Activated CD4-positive, alpha-beta T cell treated with anti-CD3 and anti-CD28 coated beads, Interleukin-10, Interleukin-2, amounts not matched to agents 100 ng/mL and 50 ng/mL, durations not matched to agents 16 hours and 8 hours (primary cell): ENCODE measurements at places on chromosomes 13 and 19.

GRCh38 chr13:110297011-110297410, 9.9 kb downstream of the COL4A1 start:
- no peak for DNase-seq

- no peak for DNase-seq
Observed at GRCh38 chr13:66162470-66162869, 1067.7 kb downstream of the PCDH9 start.

GRCh38 chr13:32261567-32261966, 53.6 kb downstream of the ZAR1L start:
- no peak for DNase-seq

- DNase-seq: no peak
Observed at GRCh38 chr19:56091066-56091490, 30.0 kb downstream of the ZNF787 start.

DNA sequence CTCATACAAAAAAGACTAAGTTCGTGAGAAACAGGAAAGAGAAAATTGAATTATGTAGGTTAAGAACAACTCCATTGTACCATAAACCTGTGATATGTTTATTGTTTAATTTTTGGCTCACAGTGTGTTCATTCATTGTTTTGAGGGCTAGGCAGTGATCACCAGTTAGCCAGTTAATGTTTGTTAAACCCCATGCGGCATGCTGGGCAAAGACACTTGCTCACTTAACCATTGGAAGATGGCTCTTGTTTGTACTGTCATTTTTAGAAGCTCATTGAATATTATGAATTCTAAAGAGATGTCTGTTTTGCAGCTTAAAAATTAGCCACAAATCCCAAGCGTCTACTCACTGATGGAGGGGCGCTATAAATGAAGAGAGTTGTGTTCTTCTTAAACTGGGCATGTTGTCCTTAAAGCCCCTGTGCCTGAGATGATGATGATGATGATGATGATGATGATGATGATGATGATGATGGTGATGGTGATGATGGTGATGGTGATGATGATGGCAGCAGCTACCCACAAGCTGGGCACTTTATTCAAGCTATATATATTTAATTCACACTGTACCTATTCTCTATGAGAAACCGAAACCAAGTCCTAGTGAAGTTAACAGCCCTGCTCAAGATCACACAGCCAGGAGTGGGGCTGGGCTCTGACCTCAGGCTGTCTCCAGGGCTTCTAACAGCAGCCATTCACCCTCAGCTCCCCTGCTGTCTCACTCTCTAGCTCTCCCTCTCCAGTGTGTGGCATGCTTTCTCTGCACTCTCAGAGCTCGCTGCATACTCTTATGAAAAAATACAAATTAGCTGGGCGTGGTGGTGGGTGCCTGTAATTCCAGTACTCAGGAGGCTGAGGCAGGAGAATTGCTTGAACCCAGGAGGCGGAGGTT, 169.1 kb downstream of the SHISA2 start:
- DNase-seq: no peak

DNA sequence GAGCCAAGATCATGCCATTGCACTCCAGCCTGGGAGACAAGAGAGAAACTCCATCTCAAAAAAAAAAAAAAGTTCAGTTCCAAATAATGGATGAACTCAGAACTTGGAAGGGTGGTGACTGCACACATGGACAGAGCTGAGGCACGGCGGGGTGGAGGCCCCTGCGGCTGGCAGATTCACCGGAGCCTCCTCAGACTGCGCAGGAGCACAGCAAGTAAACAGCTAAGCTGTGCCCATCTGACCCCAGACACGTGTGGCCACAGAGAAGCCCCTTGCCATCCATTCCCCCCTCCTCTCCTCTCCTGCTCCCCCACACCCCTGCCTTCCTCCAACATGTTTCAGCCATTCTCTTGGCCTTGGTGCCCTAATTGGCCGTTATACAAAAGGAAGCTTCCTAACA, 15.6 kb upstream of the PROZ start:
- no peak for DNase-seq

GRCh38 chr19:34171877-34172660, at the start of gene LSM14A:
LSM14A (plus strand) TSS chr19:34172504; CDS start chr19:34172643, 139 bp downstream.
- peak; percentile 94 for DNase-seq

GRCh38 chr13:101489643-101490405, 37.3 kb downstream of the ITGBL1 start:
- no peak for DNase-seq

- DNase-seq: peak; percentile 73
Observed at GRCh38 chr19:41795031-41795461, 1.3 kb upstream of the CEACAM3 start.

DNA sequence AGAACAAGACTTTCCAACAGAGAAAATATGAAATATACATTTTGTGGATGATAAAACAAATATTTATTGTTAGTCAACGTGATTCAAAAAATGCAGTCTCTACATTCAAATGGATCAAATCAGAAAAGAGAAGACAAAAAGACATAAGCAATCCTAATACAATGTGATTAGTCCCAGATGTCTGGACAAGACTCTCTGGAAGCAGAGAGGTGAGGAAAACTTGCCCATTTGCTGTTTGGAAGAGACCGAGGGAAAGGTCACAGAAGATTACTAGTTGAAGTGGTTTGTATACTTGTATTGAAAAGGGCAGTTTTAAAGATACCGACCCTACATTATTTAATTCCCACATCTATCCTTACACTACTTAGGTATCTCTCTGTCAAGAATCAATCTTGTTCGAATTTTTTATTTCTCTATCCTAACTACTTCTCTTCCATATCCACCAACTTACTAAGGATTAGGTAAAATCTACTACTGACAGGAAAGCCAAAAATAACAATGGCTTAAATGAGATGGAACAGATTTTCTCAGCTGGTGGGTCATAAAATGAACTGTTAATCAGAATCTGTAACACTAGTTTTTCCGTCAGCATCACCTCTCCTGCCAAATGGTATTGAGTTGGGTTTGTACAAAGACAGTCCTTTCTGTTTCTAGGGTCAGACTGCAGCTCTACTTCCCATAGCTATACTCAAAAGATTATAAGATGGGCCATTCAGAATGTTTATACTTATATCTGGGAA, 497.1 kb downstream of the DCT start:
- DNase-seq: no peak

DNA sequence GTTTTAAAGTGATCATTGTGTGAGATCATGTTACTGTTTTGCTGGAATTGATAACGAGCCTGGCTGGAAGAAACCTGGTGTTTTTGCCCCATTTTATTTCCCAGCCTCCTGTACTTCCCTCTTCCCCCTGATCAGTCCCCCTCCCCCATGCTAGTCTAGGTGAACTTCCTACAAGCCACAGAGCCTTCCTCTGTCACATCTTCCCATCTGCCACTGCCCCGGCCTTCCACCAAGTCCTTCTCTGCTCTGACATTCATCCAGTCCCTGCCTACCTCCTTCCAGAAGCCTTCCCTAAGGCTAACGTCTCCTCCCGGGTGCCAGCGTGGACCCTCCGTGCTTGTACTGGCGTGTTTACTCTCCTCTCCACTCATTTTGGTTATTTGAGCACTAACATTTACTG, 14.3 kb downstream of the FARP1 start:
- DNase-seq: no peak

- no peak for DNase-seq
Observed at GRCh38 chr13:51495316-51495715, 42.5 kb upstream of the INTS6 start.

- DNase-seq: no peak
Observed at GRCh38 chr13:113963376-113963775, 10.5 kb downstream of the C13orf46 start.

DNA sequence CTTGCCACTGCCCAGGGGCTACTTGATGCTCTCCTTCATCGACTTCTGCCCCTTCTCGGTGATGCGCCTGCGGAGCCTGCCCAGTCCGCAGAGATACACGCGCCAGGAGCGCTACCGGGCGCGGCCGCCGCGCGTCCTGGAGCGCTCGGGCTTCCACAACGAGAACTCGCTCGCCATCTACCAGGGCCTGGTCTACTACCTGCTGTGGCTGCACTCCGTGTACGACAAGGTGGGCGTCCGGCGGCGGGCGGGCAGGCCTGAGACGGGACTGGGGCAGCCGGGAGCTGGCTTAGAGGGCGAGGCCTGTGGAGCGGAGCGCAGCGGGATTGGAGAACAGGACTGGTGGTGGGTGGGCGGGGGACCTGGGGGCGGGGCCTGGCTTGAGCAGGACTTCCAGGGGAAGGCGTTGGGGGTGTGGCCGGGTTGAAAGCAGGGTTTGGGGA, 12.7 kb upstream of the PSMD8 start:
- peak; percentile 82 for DNase-seq

DNA sequence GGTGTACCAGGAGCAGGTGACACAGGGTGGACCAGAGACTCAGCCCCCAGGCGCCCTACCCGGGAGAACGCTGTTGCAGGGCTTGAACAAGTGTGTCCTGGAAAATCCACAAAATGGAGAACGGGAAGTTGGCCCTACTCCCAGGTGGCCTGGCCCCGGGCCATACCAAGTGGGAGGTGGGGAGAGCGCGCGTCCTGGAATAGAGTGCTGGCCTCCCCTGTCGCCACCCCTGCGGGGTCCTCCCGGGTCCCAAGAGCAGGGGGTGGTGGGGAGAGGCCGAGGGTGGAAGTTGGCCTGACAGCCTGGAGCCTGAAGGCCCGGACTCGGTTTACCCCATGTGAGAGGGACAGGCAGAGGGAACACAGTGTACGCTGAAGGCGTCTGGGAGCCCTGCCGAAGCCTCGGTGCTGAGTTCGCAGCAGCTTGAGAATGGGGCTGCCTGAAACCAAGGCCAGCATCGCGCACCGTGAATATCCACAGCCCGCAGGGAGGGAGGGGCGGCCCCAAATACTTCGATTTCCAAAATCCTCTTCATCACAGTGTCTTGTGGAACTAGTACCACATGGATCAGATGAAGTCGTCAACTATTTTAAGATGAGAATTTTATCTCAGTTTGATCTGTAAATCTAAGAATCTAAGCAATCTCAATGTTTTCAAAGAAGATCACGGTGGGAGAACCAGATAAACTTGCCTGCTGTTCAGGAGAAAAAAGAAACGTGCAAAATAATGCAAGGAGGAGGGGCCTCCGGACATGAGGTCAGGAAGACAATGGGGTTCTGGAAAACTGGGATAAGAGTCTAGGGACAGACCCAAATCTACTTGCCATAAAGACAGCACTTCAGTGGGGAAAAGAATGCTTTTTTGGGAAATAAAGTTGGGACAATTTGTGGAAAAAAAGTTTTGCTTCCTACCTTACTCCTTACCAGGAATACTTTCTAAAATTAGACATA, 10.4 kb upstream of the KLF16 start:
- no peak for DNase-seq

- DNase-seq: no peak
Observed at GRCh38 chr13:48976576-48977285, 1.0 kb downstream of the FNDC3A start.

- DNase-seq: peak; percentile 85
Observed at GRCh38 chr19:46718157-46718933, 1.4 kb upstream of the PRKD2 start.

DNA sequence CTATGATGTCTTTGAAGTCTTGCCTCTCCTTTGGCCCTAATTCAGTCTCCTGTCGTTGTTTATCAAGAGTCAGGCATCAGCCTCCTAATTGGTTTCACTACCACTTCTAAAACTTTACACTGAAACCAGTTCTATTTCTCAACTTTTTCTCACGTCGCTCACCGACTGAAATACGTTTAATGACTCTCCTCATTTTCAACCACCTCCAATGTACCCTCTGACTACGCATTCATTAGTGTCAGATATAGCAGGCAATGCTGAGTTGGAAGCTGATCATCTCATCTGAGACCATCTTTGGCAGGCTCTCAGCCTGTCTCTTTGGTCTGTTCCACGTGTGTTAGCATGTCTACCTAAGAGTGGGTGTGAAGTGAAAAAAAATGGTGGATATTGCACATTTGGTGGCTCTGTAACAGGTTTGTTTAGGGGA, 128.1 kb downstream of the KL start:
- DNase-seq: no peak

GRCh38 chr19:3375221-3376090, 9.1 kb downstream of the NFIC start:
- DNase-seq: no peak

- DNase-seq: no peak
Observed at GRCh38 chr13:36356058-36356457, 9.9 kb upstream of the SPART start.

- no peak for DNase-seq
Observed at GRCh38 chr13:106286811-106287210, 248.7 kb downstream of the EFNB2 start.

DNA sequence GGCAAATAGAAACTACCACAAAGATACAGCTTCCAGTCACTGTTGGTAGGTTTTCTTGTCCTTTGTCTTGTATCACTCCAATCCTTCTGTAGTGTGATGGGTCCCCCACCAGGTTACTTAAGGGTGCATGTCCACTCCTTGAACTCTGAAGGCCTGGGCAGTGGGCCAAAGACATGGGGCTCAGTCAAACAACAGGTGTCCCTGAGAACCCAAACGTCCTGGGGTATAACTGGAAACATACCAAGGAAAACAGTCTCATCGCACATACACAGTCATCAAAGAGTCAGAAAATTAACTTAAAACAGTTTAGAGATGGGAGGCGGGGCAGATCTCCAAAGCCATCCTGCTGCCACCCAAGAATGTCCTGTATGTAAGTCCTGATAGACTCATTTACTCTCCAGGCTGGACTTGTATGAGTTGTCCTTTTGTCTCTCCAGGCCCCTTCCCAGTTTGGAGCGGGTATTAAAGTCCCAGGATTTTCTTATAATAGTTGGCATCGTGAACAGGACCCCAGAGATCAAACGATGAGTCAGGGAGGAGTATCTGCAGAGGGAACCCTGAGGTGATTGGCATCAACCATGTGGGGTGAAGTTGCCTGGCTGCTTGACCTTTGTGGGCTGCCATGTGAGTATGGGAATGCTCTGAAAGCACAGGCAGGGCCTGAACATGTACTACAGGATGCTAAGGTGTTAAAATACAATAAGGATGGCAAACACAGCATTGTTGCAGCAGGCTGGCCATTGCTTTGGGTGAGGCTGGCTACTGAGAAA, 613.2 kb upstream of the KLF12 start:
- no peak for DNase-seq

DNA sequence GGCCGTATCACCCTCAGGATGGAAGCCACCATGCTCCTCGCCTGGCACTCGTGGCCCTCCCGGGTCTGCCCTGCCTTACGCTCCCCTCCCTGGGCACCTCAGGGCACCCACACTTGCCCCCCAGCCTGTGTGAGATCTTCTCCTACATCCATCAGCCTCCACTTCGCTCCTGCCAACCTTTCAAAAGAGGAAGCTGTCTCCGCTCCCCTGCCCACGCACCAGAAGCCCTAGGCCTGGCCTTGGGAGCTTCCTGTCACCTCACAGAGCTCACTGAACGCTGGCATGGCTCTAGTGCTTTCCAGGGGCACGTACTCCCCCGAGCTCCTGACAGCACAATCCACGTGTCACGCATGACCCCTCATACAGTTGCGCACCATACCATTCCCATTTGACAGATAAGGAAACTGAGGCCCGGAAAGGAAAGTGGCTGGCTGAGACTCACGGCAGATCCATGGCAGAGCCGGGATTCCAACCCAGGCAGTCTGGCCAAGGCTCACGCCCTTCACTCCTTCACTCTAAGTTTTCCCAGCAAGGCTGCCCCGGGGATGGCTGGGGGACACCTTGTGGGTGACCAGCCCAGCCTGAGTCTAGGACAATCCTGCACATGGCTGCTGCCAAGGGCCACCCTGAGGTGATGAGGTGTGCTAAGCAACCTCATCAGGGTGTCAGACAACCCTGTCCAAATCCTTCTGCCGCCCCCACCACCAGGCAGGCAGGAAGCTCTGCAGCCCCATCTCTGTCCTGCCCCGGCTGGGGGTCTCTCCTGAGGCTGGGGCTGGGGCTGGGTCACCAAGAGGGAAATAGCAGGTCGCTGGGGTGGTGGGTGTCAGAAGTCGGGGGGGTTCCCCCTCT, 19.3 kb downstream of the PPP1R12C start:
- DNase-seq: no peak

- DNase-seq: no peak
Observed at GRCh38 chr13:52428295-52428694, 22.1 kb downstream of the VPS36 start.

GRCh38 chr13:108948251-108948671, 318.9 kb downstream of the MYO16 start:
- DNase-seq: no peak
